ENCODE measurements at places on chromosomes 4 and X.

DNA sequence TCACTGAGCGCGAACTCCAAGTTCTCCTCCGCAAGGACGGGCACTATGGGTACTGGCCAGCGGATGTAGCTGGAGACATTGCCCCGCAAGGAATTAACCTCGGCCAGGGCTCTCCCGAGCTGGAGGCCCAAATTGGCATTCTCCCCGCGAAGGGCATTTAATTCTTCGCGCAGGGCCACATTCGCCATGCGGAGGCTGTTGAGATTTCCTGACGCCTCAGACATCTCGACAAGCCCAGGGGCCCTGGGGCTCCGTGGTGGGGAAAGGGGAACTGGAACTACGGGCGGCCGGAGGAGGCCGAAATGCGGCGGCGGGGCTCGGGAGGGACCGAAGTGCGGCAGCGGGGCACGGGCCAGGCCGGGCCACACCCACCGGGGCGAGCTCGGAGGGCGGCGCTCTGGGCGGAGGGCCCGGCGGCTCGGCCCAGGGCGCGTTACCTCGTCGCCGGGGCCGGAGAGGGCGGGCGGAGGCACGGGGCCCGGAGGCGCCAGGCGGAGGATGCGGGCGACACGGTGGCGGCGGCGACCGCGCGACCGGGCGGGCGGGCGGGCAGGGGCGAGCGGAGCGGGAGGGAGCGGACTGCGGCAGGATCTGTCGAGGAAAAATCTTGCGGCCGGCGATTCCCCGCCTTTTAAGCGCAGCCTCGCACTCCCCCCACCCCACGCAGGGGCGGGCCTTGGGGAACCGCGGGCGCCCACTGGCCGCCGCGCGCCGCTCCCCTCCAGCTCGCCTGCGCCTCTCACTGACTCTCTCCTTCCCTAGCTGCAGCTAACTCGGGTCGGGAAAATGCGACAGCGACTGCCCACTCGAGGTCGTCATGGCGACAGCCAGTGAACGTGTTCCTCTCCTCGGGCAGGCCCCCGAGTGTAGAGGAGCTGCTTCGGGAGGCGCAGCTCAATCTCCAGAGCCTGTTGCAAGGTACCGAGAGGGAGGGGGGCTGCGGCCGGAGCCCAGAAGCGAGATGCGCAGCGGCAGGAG, at the start of gene RTL5:
Gene RTL5, minus strand, starts transcription at position 599 of the 978 bp plus-strand sequence.
- DNase-seq: no peak

DNA sequence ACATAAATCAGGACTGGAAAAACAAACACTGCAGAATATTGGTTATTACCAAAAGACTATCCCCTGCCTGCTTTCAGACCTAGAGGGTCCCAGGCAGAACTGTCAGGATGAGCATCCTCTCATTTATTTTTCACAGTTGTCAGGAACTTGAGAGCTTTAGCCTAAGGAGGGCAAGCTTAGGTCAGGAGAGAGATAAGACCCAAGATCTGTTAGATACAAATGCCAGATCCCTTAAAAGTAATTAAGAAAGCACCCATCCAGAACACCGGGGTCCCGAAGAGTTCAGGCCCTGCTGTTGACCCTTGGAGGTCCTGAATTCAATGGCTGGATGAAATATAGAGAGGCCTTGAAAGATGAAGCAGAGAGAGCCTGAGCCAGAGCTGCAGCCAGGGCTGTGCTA, 5.9 kb upstream of the MAGEB3 start:
- no peak for DNase-seq

- no peak for DNase-seq
Observed at GRCh38 chrX:81301877-81302276, 100.0 kb downstream of the SH3BGRL start.

- peak; percentile 74 for DNase-seq
Observed at GRCh38 chr4:183471946-183472708, 27.7 kb downstream of the CDKN2AIP start.

GRCh38 chr4:37821953-37822605, 4.4 kb upstream of the PGM2 start:
- DNase-seq: no peak

DNA sequence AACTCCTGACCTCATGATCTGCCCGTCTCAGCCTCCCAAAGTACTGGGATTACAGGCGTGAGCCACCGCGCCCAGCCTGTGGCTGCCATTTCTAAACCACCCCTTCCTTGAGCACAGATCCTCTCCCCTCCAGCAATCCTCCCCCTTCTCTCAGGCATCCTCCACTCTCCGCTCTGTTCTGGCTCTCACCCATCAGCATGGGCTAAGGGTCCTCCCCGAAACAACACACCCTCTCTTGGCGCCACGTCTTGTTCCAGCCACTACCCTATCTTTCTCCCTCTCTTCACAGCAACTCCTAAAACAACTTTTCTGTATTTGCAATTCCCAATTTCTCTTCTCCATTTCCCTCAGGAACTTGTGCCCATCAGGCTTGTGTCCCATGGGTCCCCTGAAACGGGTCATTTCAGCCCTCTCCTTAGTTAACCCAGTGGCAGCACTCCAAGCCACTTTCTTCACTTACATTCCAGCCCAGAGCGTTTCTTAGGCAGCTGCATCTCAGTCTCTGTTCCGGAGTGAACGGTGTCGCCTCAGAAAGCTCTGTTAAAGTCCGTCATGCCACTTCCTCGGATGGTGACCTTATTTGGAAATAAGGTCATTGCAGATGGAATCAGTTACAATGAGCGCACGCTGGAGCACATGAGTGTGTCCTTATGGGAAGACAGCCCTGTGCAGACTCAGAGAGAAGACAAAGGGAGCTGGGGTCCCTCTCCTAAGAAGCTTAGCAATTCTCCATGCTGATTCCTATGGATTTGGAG, 28.3 kb upstream of the CLDN24 start:
- no peak for DNase-seq

DNA sequence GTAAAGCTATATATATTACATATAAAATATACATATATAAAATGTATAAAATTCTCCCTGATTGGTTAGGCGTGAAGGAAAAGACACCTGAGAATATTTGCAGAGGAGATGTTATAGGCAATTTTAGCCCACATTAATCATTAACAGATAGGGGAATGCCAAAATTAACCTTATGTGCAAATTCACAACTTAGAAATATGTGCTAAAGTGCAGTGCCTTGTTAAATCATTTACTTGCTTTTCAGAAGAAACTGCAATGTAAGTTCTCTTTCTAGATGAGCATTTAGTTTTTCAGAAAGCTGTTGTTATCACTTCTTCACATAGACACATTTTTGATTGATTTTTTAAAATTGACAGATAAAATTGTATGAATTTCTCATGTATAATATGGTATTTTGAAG, 5.6 kb downstream of the TASL start:
- DNase-seq: no peak

DNA sequence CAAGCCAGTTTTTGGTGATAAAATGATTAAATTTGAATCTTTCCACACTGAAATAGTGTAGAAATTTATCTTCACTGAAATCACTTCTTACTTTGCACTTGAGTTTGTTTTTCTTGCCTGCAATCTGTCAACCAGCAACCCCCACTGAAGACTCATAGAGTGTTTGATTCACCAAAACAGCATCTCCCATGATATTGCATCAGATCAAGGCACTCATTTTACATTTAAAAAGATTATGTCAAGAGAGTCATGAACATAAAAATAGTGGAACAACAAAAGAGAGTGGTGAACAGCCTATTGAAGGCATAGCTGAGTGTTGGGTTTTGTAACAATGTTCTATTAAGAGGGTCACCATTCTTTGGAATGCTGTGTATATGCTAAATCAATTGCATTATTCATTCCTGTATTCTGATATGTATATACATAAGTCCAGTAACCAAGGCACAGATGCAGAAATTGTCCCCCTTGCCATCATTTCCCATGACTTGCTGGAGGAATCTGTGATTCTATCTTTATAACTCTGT, 1934.9 kb downstream of the ARAP2 start:
- no peak for DNase-seq

DNA sequence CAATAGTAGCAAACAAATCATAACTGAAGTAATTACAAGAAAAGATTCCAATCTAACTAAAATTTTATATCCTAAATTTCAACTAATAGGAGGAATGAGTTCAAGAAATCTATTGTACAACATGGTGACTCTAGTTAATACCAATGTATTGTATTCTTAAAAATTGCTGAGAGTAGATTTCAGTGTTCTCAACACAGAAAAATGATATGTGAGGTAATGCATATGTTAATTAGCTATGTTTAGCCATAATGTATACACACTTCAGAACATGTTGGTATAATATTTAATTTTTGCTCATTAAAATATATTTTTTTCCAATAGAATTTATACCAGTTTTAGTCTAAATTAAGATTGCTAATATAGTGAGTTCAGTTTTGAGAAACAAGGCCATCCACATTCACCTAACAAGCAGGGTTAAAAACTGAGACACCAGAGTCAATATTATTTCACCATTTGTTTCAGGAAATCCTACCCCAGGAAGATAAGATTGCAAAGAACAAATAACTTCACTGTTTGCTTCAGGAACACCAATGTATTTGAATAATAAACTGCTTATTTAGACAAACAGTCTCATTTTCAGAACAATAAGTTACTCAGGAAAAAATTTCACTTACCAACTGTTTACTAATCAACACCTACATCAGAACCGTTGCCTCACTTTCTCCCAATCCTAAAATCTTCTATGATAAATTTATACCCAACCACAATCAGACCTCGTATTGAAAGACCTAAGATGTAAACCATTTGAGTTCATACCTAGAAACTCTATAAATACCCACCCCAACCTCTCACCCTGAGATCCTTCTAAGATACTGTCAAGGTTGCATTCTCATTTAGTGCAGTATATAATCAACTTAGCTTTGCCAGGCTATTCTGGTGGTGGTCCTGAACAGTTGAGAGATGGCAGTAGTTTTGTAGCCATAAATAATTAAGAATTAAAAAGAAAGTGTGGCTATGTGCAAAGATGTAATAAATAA, 132.8 kb downstream of the MAB21L2 start:
- DNase-seq: no peak

DNA sequence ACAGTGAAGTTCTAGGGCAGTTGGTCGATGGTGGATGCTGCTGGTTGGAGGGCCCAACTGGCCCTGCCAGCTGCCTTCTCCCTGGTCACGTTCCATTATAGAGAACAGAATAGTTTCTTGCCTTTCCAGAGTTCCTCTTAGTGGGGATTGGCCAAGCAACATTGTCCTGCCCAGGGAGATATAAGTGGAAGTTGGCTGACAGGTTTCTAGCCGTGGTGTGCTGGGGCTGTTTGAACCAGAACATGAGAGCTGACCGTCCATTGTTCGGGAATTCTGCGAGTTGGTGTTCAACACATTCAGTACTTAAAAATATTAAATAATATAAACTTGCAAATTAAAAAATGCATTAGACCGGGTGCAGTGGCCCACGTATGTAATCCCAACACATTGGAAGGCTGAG, 3.5 kb upstream of the AFAP1 start:
- no peak for DNase-seq

DNA sequence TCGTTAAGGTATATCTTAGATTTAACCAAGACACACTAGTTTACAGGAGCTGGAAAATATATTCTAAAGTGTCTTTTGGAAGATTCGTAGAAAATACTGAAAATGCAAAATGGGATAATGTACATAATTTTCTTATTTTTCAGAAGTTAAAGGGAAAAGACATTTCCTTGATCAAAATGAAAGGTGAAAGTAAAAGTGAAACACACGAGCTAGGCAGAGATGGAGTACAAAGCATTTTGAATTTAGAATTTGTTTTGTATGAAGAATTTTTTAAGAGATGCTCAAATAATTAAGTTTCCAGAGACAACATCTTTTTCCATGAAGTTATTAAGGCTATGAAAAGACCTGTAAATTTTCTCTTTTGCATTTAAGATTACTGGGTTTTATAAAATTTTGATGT, 2192.6 kb upstream of the AGA start:
- no peak for DNase-seq

DNA sequence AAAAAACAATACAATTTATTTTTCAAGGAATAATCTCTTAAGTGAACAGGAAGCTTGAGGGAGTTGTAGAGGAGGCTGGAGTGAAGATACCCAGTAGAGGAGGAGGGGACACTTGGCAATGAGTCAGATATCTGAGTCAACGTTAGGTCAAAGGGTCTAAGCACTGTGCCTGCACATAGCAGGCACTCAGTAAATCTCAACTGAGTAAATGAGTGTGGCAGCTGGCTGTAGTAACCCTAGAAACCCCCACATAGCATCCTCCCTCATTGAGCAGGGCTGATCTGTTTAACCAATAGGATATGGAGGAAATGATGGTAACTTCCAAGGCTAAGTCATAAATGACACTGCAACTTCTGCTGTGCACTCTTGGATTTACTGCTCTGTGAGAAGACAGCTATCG, 186.0 kb upstream of the FAM241A start:
- DNase-seq: peak; percentile 12

GRCh38 chrX:15146515-15146914, 123.4 kb downstream of the ASB9 start:
- DNase-seq: peak; percentile 43

DNA sequence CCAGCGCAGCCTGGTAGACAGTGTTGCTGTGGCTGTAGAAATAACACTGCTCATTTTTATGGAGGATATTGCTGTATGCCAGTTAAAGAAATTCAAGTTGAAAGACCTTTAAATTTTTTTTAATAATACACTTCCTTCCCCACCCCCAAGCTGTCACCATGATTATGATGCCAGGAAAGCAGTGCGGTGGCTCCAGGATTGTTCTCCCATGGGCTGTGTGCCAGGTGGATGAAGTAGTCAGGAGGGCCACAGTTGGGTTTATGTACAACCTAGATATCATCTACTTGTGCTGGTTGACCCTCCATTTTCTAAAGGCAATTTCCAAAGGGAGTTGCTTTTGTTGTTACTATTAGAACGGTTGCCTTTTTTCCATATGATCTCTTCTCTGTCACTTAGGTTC, 136.6 kb downstream of the AFF1 start:
- no peak for DNase-seq

GRCh38 chrX:45385757-45386156, 185.1 kb upstream of the DIPK2B start:
- no peak for DNase-seq

DNA sequence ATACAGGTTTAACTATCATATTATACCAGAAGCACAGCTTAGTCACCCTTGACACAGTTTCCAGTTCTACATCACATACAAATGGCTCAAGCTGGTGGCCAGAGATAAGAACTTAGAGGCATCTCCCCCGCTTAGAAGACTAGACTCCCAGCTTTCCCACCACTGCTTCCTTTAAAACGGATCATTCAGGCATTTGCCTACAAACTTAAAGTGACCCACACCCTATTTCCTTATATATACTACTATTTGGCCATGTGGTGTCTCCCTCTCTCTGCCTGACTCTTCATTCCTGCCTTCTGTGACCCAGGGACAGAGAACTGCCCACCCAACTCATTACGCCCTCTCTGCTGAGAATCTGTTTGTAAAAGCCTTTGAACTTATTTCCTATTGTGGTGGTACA, 781.2 kb upstream of the DIAPH2 start:
- DNase-seq: no peak

GRCh38 chr4:103046416-103047290, 27.1 kb upstream of the SLC9B1 start:
- peak; percentile 58 for DNase-seq

GRCh38 chrX:45719751-45720501, 519.2 kb upstream of the DIPK2B start:
- DNase-seq: peak; percentile 72

DNA sequence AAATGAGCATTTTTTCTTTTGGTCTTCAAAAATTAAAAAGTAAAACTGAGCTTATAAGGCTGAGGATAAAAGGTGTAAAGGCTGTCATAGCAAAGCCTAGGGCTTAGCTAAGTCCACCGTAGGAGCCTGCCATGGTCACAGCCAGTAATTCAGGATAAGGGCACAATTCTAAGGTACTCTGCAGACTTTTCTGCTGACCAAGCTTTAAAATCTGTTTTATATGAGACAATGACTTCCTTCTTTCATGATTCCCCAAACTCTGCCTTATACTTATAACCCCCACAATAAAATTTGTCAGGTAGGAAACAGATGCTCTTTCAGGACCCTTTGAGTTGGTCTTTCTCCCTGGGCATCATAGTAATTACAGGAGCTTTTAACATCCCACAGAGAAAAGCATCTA, 138.5 kb downstream of the COL4A6 start:
- no peak for DNase-seq

All from activated CD4-positive, alpha-beta T cell treated with anti-CD3 and anti-CD28 coated beads, Interleukin-10, Interleukin-2, amounts not matched to agents 100 ng/mL and 50 ng/mL, durations not matched to agents 16 hours and 8 hours (primary cell).